Activated CD4-positive, alpha-beta T cell treated with anti-CD3 and anti-CD28 coated beads, Interleukin-2, amount 10 ng/mL, durations not matched to agents 24 days and 14 days (primary cell): ENCODE measurements at places on chromosomes 1 and 21. TPM values are rescaled to one million over a fixed set of nuclear protein-coding genes. Genes with fewer than 3 reads are reported as not detected.

DNA sequence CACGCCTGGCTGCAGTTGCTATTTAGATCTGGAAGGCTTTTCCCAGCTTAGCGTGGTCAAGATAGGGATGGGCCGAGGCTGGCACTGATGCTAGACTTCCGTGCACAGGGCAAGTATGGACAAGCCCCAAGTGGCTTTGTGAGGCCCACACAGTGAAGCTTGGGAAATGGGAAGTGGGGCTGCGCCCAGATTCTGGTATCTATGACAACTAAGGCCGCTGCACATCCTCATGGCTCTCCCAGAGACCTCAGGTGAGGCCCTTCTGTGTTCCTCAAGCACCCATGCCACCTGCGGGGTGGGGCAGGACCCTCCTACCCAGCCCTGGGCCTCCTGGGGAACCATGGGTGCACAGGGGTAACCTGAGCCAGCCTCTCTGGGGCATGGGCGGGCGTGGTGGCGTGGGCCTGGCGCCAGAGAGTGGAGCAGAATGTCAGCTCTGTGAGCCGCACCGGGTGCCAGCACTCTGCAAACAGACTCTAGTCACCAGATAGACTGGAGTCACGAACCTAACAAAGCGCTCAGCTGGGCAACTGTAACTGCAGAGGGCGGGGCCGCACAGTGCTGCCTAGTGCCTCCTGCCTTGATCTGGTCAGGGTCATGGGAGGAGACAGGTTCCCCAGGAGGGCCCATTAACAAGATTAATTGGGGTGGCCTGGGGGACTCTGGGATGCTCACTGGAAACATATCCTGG is 46.4 kb downstream of the ELF3 start:
- no peaks in the 10 kb centered on the region for H3K36me3 ChIP-seq
- H3K27me3 ChIP-seq: no peaks in the 10 kb centered on the region
- H3K4me1 ChIP-seq: no peaks in the 10 kb centered on the region
- no peak overlapping the region for H3K4me3 ChIP-seq

DNA sequence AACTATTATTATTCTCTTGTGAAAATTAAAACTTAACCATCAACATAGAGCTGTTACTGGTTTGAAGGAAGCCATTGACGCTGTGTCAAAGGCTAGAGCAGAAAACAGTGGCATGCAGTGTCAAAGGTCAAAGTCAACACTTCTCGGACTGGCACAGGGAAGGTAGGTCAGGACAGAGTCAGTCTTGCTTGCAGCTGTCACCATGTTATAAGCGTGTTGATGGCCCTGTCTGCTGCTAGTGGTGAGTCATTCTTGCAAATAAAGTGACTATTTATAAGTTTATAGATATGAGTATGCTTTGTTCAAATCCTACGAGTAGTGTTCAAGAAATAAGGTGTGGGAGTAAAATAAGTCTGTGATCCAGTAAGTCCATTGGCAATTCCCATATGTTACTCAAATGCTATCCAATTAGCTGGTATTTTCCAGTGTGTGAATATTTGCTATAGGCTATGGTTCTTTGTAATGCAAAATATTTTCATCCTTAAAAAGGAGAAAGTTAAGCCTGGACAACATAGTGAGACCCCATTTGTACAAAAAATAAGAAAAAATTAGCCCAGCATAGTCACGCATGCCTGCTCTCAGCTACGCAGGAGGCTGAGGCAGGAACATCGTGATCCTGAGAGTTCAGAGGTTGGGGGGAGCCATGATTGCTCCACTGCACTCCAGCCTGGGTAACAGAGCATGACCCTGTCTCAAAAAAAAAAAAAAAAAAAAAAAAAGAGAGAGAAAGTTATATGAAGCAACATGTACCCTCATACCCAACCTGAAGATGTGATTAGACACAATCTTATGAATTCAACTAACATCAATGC is 26.3 kb upstream of the TINAGL1 start:
- H3K27me3 ChIP-seq: peaks cover 12% of the 10 kb centered on the region
- DNase-seq: no peak
- no peak overlapping the region for H3K4me3 ChIP-seq
- peaks cover 7% of the 10 kb centered on the region for H3K4me1 ChIP-seq
- no peak overlapping the region for H3K27ac ChIP-seq

- no peak overlapping the region for H3K27ac ChIP-seq
- no peaks in the 10 kb centered on the region for H3K27me3 ChIP-seq
- no peak overlapping the region for H3K4me3 ChIP-seq
- H3K36me3 ChIP-seq: no peaks in the 10 kb centered on the region
- DNase-seq: no peak
- no peaks in the 10 kb centered on the region for H3K4me1 ChIP-seq
Measured at GRCh38 chr1:3114131-3114744, 45.2 kb downstream of the PRDM16 start.

- H3K36me3 ChIP-seq: peaks cover 16% of the 10 kb centered on the region
- peaks cover 47% of the 10 kb centered on the region for H3K4me1 ChIP-seq
- H3K27ac ChIP-seq: peak overlapping the region; percentile 72
- no peak for DNase-seq
- H3K4me3 ChIP-seq: peak overlapping the region; percentile 88
Measured at GRCh38 chr1:40709802-40710278, 18.3 kb downstream of the NFYC start.

DNA sequence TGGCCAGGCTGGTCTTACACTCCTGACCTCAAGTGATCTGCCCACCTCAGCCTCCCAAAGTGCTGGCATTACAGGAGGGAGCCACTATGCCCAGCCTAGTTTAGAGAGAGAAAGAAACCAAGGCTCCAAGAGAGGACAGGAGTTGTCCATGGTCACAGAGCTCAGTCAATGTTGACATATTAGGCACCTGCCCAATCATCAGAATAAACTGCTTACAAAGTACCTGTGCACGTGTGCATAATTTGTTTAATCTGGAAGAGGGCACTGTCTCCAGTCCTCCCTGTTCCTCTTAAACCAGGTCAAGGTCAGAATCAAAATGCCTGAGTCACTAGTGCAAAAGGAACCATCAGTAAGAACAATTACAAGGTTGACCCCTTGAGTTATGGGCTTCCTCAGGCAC is 20.3 kb upstream of the MPZL1 start:
- no peak overlapping the region for H3K27ac ChIP-seq
- no peak overlapping the region for H3K4me3 ChIP-seq
- no peaks in the 10 kb centered on the region for H3K27me3 ChIP-seq
- H3K36me3 ChIP-seq: peaks cover 73% of the 10 kb centered on the region
- no peak for DNase-seq

DNA sequence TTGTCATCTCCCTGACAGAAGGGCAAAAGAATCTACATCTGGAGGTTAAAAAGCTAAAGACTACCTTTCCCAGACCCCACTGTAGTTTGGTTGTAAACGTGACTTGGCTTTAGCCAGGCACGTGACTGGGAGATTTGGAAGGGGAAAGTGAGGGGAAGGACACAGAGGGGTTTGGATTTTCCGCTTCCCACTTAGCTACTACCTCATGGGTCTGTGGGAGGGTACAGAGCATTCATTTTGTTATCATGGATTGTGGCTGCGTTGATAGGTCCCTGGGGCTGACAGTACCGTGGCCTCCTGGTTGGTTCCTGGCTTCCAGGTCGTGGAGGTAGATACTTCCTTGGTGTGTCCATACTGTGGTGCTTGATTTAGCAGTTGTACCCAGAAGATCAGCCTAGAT is 2.6 kb downstream of the CHD1L start:
- H3K36me3 ChIP-seq: peaks cover 18% of the 10 kb centered on the region
- no peak overlapping the region for H3K4me3 ChIP-seq
- no peak for DNase-seq
- no peak overlapping the region for H3K27ac ChIP-seq
- no peaks in the 10 kb centered on the region for H3K27me3 ChIP-seq

GRCh38 chr21:25581582-25581981 is 25.7 kb downstream of the MRPL39 start:
- no peak overlapping the region for H3K4me3 ChIP-seq
- DNase-seq: peak; percentile 33

- H3K27me3 ChIP-seq: no peaks in the 10 kb centered on the region
- peaks cover 73% of the 10 kb centered on the region for H3K36me3 ChIP-seq
- no peak overlapping the region for H3K4me3 ChIP-seq
Measured at GRCh38 chr1:228095938-228096337, 7.2 kb downstream of the C1orf35 start.

GRCh38 chr21:39754811-39755210 is 9.8 kb downstream of the IGSF5 start:
- H3K27ac ChIP-seq: no peak overlapping the region
- DNase-seq: no peak
- H3K27me3 ChIP-seq: no peaks in the 10 kb centered on the region
- no peak overlapping the region for H3K4me3 ChIP-seq
- H3K36me3 ChIP-seq: no peaks in the 10 kb centered on the region

- peaks cover 2% of the 10 kb centered on the region for H3K36me3 ChIP-seq
- no peak overlapping the region for H3K4me3 ChIP-seq
- peaks cover 12% of the 10 kb centered on the region for H3K27me3 ChIP-seq
Measured at GRCh38 chr21:29155118-29155932, 24.9 kb downstream of the MAP3K7CL start.

- peaks cover 56% of the 10 kb centered on the region for H3K36me3 ChIP-seq
- peaks cover 6% of the 10 kb centered on the region for H3K4me1 ChIP-seq
- H3K27ac ChIP-seq: no peak overlapping the region
- H3K27me3 ChIP-seq: no peaks in the 10 kb centered on the region
Measured at GRCh38 chr21:37149411-37149810, 76.4 kb downstream of the TTC3 start.

DNA sequence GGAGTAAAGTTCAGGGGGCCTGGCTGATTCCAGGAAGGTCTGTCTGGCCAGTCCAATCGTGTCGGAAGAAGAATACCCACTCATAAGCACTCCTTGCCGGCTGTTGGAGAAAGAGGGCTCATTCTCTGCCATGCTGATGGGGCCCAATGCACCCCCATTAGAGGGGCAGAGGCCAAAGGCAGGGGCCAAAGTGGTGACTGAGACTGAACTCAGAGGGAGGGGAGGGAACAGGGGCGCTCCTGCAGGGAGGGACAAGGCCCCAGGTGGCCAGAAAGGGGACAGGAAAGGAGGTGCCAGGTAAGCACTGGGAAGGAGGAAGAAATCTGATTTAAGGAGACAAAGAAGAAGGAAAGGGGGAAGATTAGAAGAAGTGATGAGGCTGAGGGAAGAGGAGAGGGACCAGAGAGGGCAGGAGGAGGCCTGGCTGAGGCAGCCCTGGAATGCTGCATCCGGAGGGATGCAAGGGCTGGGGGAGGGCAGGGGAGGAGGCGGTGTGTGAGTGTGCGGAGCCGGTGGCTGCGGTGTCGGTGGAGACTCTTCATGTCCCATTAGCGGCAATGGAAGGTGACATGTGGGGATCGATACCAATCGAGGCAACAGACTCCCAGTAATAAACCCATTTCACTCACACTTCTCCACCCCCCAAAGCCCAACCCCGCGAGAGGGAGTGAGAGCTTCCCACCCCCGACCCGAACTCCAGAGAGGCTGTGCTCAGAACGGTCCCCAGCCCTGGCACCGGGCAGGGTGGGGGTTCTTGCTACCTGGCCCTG is 12.0 kb upstream of the ETV3L start:
- no peak overlapping the region for H3K4me3 ChIP-seq
- H3K27me3 ChIP-seq: peaks cover 38% of the 10 kb centered on the region
- no peak for DNase-seq

DNA sequence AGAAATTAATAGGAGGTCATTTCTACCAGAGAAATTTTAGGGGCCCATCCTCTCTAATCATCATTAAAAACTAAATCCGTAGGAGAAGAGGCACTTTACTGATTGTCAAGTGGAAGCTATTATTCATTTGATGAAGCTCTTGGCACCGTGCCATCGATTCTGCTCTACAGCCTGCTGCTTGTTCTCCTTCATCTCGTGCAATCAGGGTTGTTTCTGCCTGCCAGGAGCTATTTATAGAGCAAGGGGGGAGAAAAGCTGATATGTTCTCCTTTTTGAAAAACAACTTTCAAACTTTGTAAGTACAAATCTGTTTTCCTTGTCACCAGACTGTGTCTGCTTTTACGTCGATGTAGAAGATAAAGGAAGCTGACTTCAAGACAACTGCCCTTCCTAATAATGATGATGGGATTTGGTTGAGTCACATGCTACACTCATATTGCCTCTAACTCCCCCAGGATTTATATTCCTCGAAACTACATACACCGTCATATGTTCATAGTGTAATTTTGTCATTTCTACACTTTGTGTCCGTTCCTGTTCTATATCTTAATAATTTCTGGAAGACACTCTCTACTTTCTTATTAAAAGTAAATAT is 169.6 kb upstream of the LHX8 start:
- H3K36me3 ChIP-seq: no peaks in the 10 kb centered on the region
- H3K27me3 ChIP-seq: no peaks in the 10 kb centered on the region
- no peak overlapping the region for H3K27ac ChIP-seq
- H3K4me1 ChIP-seq: no peaks in the 10 kb centered on the region
- H3K4me3 ChIP-seq: no peak overlapping the region

LCE2B gene
- not detected in 2 replicates for total RNA-seq

UAP1 gene
- total RNA-seq: 44.5 and 44.9 TPM in 2 replicates

C1orf185 gene
- total RNA-seq: not detected in 2 replicates

PATJ gene
- total RNA-seq: 5.0 and 5.1 TPM in 2 replicates

LIN28A gene
- total RNA-seq: not detected in 2 replicates

IVL gene
- not detected in 2 replicates for total RNA-seq
